CD4-positive, alpha-beta T cell (primary cell): ENCODE measurements at places on chromosomes 12 and 14. TPM values are rescaled to one million over a fixed set of nuclear protein-coding genes. Genes with fewer than 3 reads are reported as not detected.

SLC6A15 gene
- not detected for total RNA-seq

TPH2 gene
- not detected for total RNA-seq

DNAJC22 gene
- total RNA-seq, result not detected

KRT72 gene
- 83.4 TPM for total RNA-seq

ADIPOR2 gene
- total RNA-seq, result 12.6 TPM

SLC15A4 gene
- total RNA-seq, result 18.4 TPM

CORO1C gene
- 7.4 TPM for total RNA-seq

STRN3 gene
- 16.9 TPM for total RNA-seq

FOXG1 gene
- total RNA-seq, result not detected

DAO gene
- total RNA-seq, result not detected

PLEKHG7 gene
- total RNA-seq, result not detected

SMCO2 gene
- not detected for total RNA-seq

LRRIQ1 gene
- total RNA-seq, result not detected

GLT8D2 gene
- not detected for total RNA-seq

OTX2 gene
- total RNA-seq, result not detected

FAIM2 gene
- not detected for total RNA-seq

TSPAN8 gene
- total RNA-seq, result not detected

CLEC4A gene
- total RNA-seq, result 1.0 TPM

MLEC gene
- total RNA-seq, result 20.7 TPM

DEGS2 gene
- not detected for total RNA-seq

COX8C gene
- not detected for total RNA-seq

PLEKHD1 gene
- 0.47 TPM for total RNA-seq

SAV1 gene
- total RNA-seq, result 7.9 TPM

LRRC43 gene
- not detected for total RNA-seq

STAT6 gene
- total RNA-seq, result 133 TPM

NFE2 gene
- total RNA-seq, result 0.20 TPM

NUAK1 gene
- total RNA-seq, result 0.16 TPM

IQSEC3 gene
- total RNA-seq, result not detected

RAP1B gene
- total RNA-seq, result 256 TPM

PLD4 gene
- total RNA-seq, result 1.6 TPM

CLEC14A gene
- not detected for total RNA-seq

RAD9B gene
- 0.63 TPM for total RNA-seq

SOAT2 gene
- total RNA-seq, result 0.22 TPM

TBX3 gene
- 0.08 TPM for total RNA-seq

INHBC gene
- 0.20 TPM for total RNA-seq

MFAP5 gene
- total RNA-seq, result not detected

WNT5B gene
- not detected for total RNA-seq

CLEC1A gene
- not detected for total RNA-seq

POTEM gene
- not detected for total RNA-seq
